ENCODE measurements at places on chromosomes 6 and 20. TPM values are rescaled to one million over a fixed set of nuclear protein-coding genes. Genes with fewer than 3 reads are reported as not detected.

The OR2H2 gene
- total RNA-seq = not detected

The NRSN1 gene
- total RNA-seq = not detected

The SEMG1 gene
- total RNA-seq = not detected

The PRR18 gene
- not detected for total RNA-seq

The RIN2 gene
- 55.9 TPM for total RNA-seq

The TRAPPC3L gene
- total RNA-seq = not detected

The C6orf58 gene
- not detected for total RNA-seq

Measured in smooth muscle cell of the coronary artery (primary cell).